Suppressor macrophage treated with lipopolysaccharide for 4 hours (primary cell): ENCODE measurements at places on chromosomes 16 and 17.
A peak's percentile ranks its signal among the peaks of the same experiment; 100 is the strongest.

DNA sequence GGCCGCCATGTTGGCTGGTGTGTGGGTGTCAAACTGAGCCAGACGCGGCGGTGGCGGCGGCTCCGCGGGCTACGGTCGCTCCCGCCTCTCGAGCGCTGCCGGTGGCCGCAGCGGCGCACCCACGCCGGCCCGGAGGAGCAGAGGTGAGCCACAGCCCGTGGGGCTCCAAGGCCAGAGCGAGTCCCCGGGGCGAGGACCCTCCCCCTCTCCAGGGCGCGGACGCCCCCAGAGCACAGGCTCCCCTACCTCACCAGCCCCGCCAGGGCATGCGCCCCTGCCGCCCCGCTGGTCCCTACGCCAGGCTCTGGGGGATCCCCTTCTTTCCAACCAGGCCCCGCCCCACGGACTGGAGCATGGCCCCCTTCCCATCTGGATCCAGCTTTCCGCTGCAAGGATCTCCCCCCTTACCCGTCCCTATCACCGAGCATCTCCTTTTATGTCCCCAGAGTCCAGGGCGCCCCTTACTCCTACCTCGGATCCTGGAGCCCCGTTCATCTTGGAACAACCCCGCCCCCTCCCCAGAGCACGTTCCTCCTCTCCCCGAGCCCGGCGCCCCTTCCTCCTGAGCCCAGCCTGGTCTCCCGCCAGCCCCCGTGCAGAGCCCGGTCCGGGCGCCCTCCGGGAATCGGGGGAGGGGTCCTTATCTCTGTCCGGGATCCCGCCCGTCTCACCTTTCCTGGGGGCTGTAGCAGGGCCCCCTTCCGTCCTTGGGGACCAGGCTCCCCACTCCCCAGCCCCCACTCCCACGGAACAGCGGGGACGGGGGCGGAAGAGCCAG is 412 bp downstream of the EPN2 start:
- DNase-seq: peak; percentile 8

- peak; percentile 73 for DNase-seq
Observed at GRCh38 chr17:8894673-8895578, 27.5 kb upstream of the PIK3R6 start.

- DNase-seq: no peak
Observed at GRCh38 chr16:89378947-89379771, 111.2 kb downstream of the ANKRD11 start.

DNA sequence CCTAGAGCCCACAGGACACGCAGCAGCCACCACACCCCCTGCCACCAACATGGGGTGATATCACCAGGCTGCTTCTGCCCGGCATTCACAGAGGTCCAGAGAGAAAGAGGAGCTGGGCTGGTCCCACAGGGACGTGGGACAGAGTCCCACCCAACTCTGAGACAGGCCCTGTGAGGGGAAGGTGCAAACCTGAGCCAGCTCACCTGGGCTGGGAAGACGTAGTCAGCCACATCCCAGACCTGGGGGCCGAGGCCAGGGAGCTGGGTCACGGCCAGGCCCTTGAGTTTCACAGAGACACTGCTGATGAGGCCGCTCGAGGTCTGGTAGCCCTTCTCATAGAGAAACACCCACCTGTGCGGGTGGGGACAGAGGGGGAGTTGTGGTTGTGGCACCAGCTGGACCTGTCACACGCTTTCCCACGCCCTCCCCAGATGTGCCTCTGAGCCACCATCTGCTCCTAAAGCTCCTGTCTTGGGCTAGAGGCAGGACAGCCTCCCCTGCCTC is 11.2 kb downstream of the P2RX1 start:
- DNase-seq: no peak

GRCh38 chr17:20266806-20267458 is 200.4 kb downstream of the LGALS9B start:
- DNase-seq: no peak

DNA sequence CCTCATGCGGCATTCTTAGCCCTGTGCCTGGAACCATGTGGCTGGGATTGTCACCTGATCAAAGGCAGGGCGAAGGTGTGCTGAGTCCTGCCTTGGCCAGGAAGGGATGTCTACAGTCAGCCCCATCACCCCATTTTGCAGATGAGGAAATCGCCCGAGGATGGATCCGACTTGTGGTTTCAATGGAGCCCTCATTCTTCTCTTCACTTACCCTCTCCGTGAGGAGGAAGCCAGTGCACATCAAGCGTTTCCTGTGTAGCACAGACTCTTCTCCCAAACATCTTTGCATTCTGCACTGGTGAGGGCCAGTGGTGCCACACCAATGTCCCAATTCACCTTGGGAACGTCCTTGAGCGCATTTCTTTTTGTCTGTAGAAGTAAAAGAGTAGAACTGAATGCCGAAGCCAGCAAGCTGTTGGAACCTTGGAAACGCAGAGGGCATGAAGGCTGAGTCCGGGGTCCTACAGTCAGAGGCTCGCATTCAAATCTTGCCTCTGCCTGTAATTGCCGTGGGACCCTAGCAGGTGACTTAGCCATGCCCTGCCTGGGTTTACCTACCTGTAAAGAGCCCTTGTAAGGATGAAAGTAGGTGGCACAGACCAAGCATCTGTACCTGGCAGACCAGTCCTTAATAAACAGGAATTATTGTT is 85.4 kb downstream of the IRF8 start:
- DNase-seq: no peak

GRCh38 chr17:53119773-53120172 is 703.0 kb upstream of the KIF2B start:
- no peak for DNase-seq

- DNase-seq: no peak
Observed at GRCh38 chr17:11852912-11853311, 144.4 kb downstream of the ZNF18 start.

- DNase-seq: no peak
Observed at GRCh38 chr16:59411961-59412841, 678.1 kb upstream of the GOT2 start.

GRCh38 chr17:19672009-19672750 is 23.6 kb downstream of the ALDH3A2 start:
- DNase-seq: peak; percentile 66

- no peak for DNase-seq
Observed at GRCh38 chr16:3480901-3481695, 14.2 kb downstream of the C16orf90 start.

GRCh38 chr17:47694581-47695428 is 844 bp downstream of the TBKBP1 start:
- DNase-seq: peak; percentile 60

DNA sequence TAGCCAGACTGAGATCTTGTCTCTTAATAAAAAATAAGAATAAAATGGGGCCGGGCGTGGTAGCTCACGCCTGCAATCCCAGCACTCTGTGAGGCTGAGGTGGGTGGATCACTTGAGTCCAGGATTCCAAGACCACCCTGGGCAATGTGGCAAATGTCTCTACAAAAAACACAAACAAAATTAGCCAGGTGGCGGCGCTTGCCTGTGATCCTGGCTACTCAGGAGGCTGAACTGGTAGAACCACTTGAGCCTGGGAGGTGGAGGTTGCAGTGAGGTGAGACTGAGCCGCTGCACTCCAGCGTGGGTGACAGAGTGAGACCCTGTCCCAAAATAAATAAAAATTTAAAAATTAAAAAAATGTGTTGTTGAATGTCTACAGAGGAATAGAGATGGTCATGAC is 2.9 kb upstream of the DEF8 start:
- no peak for DNase-seq

DNA sequence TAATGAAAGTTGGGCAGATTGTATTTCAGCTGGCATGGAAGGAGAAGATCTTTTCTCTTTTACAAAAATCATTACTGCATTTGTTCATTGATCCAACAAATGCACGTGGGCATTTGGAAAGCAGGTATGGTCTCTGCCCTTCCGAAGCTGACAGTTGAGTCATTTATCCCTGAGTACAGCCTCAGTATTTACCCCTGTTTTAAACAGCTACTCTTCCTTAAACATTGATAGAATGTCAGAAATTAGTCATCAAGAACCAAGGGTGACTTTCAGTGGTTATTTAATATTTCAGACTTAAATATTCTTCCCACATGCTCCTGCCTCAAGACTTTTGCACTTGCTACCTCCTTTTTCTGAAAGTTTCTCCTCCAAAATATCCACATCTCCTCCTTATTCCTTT is 226.7 kb upstream of the HSBP1 start:
- no peak for DNase-seq

GRCh38 chr16:85222155-85222863 is 110.0 kb upstream of the CIBAR2 start:
- no peak for DNase-seq

- peak; percentile 42 for DNase-seq
Observed at GRCh38 chr16:21610006-21610544, 10.7 kb downstream of the METTL9 start.

GRCh38 chr17:57484081-57484666 is 227.9 kb downstream of the MSI2 start:
- DNase-seq: no peak
